ENCODE measurements at places on chromosomes 16 and 17. TPM values are rescaled to one million over a fixed set of nuclear protein-coding genes. Genes with fewer than 3 reads are reported as not detected.

The MYL11 gene
- not detected for total RNA-seq

The EPX gene
- not detected for total RNA-seq

The SAMD14 gene
- total RNA-seq, result 1.6 TPM

The TMEM114 gene
- not detected for total RNA-seq

The EFCAB13 gene
- total RNA-seq, result 2.6 TPM

- no peaks in the 10 kb centered on the region for H3K27me3 ChIP-seq
- DNase-seq, result no peak
- H3K4me1 ChIP-seq, result peaks cover 37% of the 10 kb centered on the region
Measured at GRCh38 chr16:12098429-12099310, 122.1 kb downstream of the SNX29 start.

GRCh38 chr16:6897876-6898485, 434.7 kb upstream of the RBFOX1 start:
- no peaks in the 10 kb centered on the region for H3K4me1 ChIP-seq
- peaks cover 11% of the 10 kb centered on the region for H3K27me3 ChIP-seq
- H3K4me3 ChIP-seq, result no peak overlapping the region
- no peaks in the 10 kb centered on the region for H3K36me3 ChIP-seq
- no peak overlapping the region for H3K27ac ChIP-seq

GRCh38 chr16:47574091-47575054, 113.2 kb downstream of the PHKB start:
- H3K27ac ChIP-seq, result no peak overlapping the region
- H3K4me3 ChIP-seq, result no peak overlapping the region
- peaks cover 22% of the 10 kb centered on the region for H3K4me1 ChIP-seq
- no peak for DNase-seq
- H3K36me3 ChIP-seq, result no peaks in the 10 kb centered on the region
- H3K27me3 ChIP-seq, result no peaks in the 10 kb centered on the region

GRCh38 chr17:49861150-49861884, 13.4 kb upstream of the TAC4 start:
- peaks cover 7% of the 10 kb centered on the region for H3K4me1 ChIP-seq
- H3K27me3 ChIP-seq, result peaks cover 18% of the 10 kb centered on the region
- no peak overlapping the region for H3K4me3 ChIP-seq

GRCh38 chr17:57186226-57187019, 69.9 kb upstream of the MSI2 start:
- H3K4me1 ChIP-seq, result no peaks in the 10 kb centered on the region
- peaks cover 7% of the 10 kb centered on the region for H3K27me3 ChIP-seq
- no peak overlapping the region for H3K27ac ChIP-seq

DNA sequence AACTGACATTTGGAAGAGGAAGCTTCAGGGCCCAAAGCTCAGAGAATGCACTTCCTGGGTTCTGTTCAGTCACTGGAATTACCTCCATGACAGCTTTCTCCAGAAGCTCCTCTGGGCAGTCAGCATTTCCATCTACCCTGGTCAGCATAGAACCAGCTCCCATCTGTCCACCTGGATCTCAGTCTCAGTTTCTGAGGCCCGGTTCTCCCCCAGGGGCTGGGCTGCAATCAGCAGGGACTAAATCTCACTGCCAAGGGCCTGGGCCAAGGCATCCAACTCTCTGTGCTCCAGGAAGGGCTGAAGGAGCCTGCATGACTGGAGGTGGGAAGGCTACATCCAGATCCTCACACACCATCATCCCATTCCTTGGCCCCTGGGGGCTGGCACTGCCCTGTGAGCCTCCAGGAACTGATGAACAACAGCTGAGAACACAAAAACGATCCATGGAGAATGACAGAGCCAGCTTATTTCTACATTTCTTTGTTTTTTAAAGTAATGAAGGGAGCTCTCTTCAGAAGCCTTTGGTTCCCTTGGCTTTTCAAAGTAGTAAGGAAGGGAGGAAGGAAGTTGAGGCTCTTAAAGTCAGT, 66.3 kb upstream of the MRTFB start:
- no peak overlapping the region for H3K4me3 ChIP-seq
- DNase-seq, result no peak
- no peaks in the 10 kb centered on the region for H3K27me3 ChIP-seq

GRCh38 chr17:80129006-80129565, 17.8 kb downstream of the EIF4A3 start:
- no peak for DNase-seq
- no peaks in the 10 kb centered on the region for H3K4me1 ChIP-seq
- H3K4me3 ChIP-seq, result no peak overlapping the region

GRCh38 chr17:81514739-81515529, 2.3 kb upstream of the ACTG1 start:
- peaks cover 92% of the 10 kb centered on the region for H3K4me1 ChIP-seq
- peak; percentile 88 for DNase-seq
- peaks cover 30% of the 10 kb centered on the region for H3K36me3 ChIP-seq
- peak overlapping the region; percentile 99 for H3K27ac ChIP-seq
- H3K27me3 ChIP-seq, result peaks cover 13% of the 10 kb centered on the region

GRCh38 chr17:76461765-76462555, 5.4 kb upstream of the AANAT start:
- H3K27me3 ChIP-seq, result no peaks in the 10 kb centered on the region
- H3K36me3 ChIP-seq, result no peaks in the 10 kb centered on the region
- DNase-seq, result no peak
- H3K4me3 ChIP-seq, result no peak overlapping the region
- H3K4me1 ChIP-seq, result peaks cover 4% of the 10 kb centered on the region

- DNase-seq, result no peak
- peak overlapping the region; percentile 85 for H3K27ac ChIP-seq
- H3K4me1 ChIP-seq, result peaks cover 61% of the 10 kb centered on the region
- no peak overlapping the region for H3K4me3 ChIP-seq
Measured at GRCh38 chr17:77419547-77420094, 278.9 kb downstream of the SEC14L1 start.

GRCh38 chr16:29806641-29807425, 504 bp downstream of the MAZ start:
- no peaks in the 10 kb centered on the region for H3K27me3 ChIP-seq
- H3K4me3 ChIP-seq, result peak overlapping the region; percentile 75
- peaks cover 24% of the 10 kb centered on the region for H3K36me3 ChIP-seq
- H3K4me1 ChIP-seq, result peaks cover 63% of the 10 kb centered on the region
- peak; percentile 63 for DNase-seq

DNA sequence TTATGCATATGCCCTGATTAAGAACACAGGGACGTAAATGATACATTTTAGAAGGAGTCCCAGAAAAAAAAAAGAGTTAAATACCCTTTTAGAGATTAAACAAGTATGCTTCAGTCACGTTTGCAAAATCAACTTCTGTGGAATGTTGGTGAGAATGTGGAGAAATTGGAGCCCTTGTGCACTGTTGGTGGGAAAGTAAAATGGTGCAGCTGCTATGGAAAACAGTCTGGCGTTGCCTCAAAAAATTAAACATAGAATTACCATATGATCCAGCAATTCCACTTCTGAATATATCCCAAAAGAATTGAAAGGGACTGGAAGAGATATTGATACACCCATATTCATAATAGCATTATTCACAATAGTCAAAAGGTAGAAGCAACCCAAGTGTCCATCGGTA, 26.5 kb downstream of the RHBDL3 start:
- DNase-seq, result no peak
- no peak overlapping the region for H3K4me3 ChIP-seq
- no peak overlapping the region for H3K27ac ChIP-seq
- no peaks in the 10 kb centered on the region for H3K36me3 ChIP-seq
- no peaks in the 10 kb centered on the region for H3K4me1 ChIP-seq
- H3K27me3 ChIP-seq, result no peaks in the 10 kb centered on the region

DNA sequence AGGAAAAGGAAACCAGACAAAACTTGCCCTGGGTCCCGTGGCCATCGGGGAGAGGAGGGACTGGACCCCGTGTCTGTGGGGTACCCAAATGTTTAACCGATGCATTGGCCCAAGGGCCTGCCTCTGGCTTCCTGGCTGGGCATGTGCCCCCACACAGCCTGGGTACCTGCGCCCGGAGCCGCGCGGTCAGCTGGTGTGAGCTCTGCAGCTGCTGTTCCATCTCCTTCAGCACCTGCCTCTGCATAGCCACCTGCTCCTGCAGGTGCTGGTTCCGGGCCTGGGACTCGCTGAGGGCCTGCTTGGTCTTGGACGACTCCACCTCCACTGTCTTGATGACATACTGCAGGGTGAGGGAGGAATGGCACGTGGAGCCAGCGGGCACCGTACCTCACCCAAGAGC, 31.9 kb downstream of the KIFC3 start:
- H3K27ac ChIP-seq, result no peak overlapping the region
- H3K27me3 ChIP-seq, result no peaks in the 10 kb centered on the region
- no peak for DNase-seq
- no peak overlapping the region for H3K4me3 ChIP-seq

DNA sequence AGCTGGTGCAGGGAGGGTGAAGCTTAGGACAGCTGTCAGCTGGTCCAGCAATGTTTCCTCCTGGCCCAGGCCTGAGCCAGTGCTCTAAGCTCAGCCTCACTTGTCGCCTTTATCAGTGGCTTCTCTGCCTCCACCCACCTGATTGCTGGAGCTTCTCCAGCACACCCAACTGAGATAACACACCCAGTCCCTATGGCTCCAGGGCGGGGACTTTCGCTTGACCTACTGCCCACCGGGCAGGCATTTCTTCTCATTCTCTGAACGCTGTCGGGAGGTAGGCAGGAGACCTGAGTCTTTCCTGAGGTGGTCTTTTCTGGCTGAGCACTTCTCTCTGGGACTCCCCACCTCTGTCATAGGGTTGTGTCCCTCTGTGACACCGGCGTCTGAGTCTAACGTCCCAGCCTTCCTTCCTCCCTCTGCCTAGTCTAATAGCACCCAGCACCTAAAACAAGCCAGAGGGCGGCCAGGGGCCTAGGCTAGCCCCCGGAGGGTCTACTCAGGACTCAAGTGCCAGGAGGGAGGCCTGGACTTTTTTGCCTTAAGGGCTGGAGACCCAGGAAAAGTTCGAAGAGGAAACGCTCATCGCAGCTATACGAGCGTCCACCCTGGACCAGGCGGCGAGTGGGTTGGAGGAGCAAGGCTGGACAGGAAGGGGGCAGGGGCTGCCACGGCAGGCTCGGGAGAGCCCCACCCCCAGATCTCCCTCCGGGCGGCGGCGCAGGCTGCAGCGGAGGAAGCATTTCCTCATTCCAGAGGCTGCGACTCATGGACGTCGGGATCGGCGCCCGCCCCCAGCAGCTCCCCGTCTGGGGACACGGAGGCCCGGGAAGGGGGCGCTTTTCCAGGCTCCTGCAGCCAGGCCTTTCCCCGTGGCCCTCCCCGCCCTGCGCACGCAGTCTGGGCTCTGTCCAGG, 756 bp downstream of the TAX1BP3 start:
- H3K4me1 ChIP-seq, result peaks cover 63% of the 10 kb centered on the region
- H3K27ac ChIP-seq, result peak overlapping the region; percentile 100
- peak; percentile 91 for DNase-seq
- peaks cover 24% of the 10 kb centered on the region for H3K36me3 ChIP-seq
- H3K27me3 ChIP-seq, result no peaks in the 10 kb centered on the region

GRCh38 chr17:61463316-61464129, 11.3 kb downstream of the TBX4 start:
- DNase-seq, result no peak
- peaks cover 7% of the 10 kb centered on the region for H3K4me1 ChIP-seq
- peaks cover 82% of the 10 kb centered on the region for H3K27me3 ChIP-seq
- H3K27ac ChIP-seq, result no peak overlapping the region

- H3K36me3 ChIP-seq, result no peaks in the 10 kb centered on the region
- peak overlapping the region; percentile 53 for H3K4me3 ChIP-seq
- H3K27ac ChIP-seq, result peak overlapping the region; percentile 90
- H3K27me3 ChIP-seq, result peaks cover 38% of the 10 kb centered on the region
- peaks cover 81% of the 10 kb centered on the region for H3K4me1 ChIP-seq
Measured at GRCh38 chr16:88920618-88921590, 54.4 kb upstream of the PABPN1L start.

DNA sequence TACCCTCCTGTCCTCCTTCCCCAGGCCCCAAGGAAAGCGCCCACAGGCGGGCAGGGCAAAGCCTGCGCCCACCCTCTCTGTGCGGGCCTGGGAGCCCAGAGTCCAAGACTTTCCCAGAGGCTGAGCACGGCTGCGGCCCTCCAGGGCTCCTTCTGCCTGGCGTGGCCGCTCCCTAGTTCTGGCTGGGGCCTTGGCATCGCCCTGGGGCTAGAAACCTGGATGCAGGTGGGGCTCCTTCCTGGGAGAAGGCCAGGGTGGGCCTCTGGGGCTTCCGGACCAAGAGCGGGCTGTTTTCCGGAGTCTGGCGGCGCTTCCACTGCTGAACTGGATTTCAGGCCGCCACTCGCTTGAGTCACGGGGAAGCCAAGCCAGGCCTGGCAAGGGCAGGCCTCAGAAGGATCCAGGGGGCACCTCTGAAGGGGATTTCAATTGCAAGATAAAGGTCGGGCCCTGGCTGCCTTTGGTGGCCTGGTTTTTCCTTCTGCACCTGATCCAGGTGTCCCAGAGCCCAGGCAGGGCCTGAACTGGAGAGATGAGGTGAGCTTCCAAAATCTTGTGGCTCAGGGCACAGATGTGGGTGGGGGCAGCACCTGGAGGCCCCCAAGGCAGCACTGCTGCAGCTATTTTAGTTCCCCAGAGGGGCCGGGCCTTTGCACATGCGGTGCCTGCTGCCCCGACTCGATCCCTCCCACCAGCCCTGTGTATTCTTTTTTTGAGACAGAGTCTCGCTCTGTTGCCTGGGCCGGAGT, 227.4 kb downstream of the MRTFB start:
- no peak overlapping the region for H3K27ac ChIP-seq
- peaks cover 9% of the 10 kb centered on the region for H3K27me3 ChIP-seq
- no peak overlapping the region for H3K4me3 ChIP-seq
- peaks cover 25% of the 10 kb centered on the region for H3K4me1 ChIP-seq

DNA sequence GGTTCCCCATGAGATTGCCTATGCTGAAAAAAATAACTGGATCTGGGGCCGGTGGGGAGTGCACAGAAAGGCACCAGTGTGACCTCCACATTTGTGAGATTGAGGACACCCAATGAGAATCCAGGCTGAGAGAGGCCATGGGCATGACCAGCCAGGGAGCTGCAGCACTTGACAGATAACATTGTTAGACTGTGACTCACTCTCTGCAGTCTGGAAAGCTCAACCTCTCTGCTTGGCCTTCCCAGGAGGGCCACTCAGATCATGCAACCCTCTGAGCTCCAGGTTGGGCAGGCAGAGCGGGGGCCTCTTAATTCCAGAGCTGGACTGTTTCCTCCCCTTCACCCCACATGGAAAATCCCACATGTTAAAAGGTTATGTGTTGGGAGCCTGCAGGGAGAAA, 30.1 kb downstream of the FZD2 start:
- no peak overlapping the region for H3K4me3 ChIP-seq
- no peaks in the 10 kb centered on the region for H3K36me3 ChIP-seq
- peak; percentile 39 for DNase-seq
- H3K4me1 ChIP-seq, result peaks cover 26% of the 10 kb centered on the region
- peak overlapping the region; percentile 76 for H3K27ac ChIP-seq
- H3K27me3 ChIP-seq, result peaks cover 1% of the 10 kb centered on the region

GRCh38 chr16:5533321-5533888, 435.8 kb upstream of the EEF2KMT start:
- no peaks in the 10 kb centered on the region for H3K4me1 ChIP-seq
- H3K36me3 ChIP-seq, result no peaks in the 10 kb centered on the region
- no peak overlapping the region for H3K4me3 ChIP-seq
- H3K27ac ChIP-seq, result no peak overlapping the region
- DNase-seq, result no peak
- peaks cover 7% of the 10 kb centered on the region for H3K27me3 ChIP-seq

Measured in left ventricle myocardium inferior (tissue), 1 donor.